ENCODE measurements at places on chromosomes 6 and 20.

- DNase-seq = peak; percentile 26
Measured at GRCh38 chr6:161890832-161891297, 617.0 kb upstream of the AGPAT4 start.

- DNase-seq = no peak
Measured at GRCh38 chr20:31562241-31562640, 42.8 kb upstream of the ID1 start.

- DNase-seq = no peak
Measured at GRCh38 chr6:43966853-43967718, 160.2 kb downstream of the MRPL14 start.

DNA sequence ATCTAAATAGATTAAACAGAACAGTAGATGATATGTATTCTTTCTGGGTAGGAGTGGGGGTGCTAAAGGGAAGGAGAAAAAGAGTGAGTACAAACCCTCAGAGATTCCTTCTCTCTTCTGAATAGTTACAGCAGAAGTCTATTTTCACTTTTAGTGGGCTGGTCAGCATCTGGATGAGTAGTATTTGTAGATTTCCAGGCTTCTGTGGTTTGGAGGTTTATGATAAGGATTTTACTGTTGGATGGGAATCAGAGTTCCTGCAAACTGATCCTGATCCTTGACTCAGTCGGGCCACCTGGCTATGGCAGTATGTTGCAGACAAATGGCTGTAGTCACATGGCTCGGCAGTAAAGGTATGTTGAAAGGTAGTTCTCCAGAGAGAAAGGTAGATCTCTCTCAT, 84.3 kb upstream of the IFNGR1 start:
- DNase-seq = no peak

GRCh38 chr20:35607003-35607735, 8.5 kb upstream of the SPAG4 start:
- no peak for DNase-seq

- no peak for DNase-seq
Measured at GRCh38 chr6:48624631-48625030, 513.6 kb upstream of the PTCHD4 start.

- DNase-seq = no peak
Measured at GRCh38 chr6:168075216-168075615, 3.8 kb downstream of the FRMD1 start.

DNA sequence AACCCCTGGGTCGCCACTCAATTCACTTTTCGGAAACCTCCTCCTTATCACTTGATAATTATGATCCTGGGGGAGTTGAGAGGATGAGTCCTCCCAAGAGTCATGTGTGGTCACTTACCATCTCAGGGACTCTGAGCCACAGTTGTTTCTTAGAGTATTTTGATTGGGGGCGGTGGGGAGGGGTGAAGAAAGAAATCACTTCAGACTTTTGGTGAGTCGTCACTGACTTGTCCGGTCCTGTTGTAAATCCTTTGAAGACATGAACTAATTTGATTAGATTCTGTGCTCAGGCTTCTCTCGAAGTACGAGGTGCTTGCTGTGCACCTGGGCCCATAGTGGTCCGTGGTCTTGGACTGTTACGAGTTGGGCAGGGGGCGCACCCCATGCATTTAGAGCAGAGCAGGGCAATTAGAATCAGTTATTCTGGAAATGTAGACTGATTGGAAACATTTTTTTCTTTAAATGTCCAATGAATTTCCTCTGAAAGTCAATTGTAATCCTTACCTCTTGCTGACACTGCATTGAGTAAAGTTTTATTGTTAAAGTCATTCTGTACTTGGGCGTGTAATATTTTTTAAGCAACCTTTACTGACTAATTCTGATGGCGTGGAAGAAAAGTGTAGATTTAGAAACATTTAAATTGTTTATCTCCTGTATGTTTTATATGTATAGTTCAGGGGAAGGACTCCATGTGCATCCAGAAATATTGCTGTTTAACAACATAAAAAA, 173.4 kb downstream of the SLC16A10 start:
- DNase-seq = peak; percentile 11

- no peak for DNase-seq
Measured at GRCh38 chr6:36333931-36334725, 2.6 kb downstream of the BNIP5 start.

- no peak for DNase-seq
Measured at GRCh38 chr6:143061597-143062385, 1.1 kb downstream of the AIG1 start.

DNA sequence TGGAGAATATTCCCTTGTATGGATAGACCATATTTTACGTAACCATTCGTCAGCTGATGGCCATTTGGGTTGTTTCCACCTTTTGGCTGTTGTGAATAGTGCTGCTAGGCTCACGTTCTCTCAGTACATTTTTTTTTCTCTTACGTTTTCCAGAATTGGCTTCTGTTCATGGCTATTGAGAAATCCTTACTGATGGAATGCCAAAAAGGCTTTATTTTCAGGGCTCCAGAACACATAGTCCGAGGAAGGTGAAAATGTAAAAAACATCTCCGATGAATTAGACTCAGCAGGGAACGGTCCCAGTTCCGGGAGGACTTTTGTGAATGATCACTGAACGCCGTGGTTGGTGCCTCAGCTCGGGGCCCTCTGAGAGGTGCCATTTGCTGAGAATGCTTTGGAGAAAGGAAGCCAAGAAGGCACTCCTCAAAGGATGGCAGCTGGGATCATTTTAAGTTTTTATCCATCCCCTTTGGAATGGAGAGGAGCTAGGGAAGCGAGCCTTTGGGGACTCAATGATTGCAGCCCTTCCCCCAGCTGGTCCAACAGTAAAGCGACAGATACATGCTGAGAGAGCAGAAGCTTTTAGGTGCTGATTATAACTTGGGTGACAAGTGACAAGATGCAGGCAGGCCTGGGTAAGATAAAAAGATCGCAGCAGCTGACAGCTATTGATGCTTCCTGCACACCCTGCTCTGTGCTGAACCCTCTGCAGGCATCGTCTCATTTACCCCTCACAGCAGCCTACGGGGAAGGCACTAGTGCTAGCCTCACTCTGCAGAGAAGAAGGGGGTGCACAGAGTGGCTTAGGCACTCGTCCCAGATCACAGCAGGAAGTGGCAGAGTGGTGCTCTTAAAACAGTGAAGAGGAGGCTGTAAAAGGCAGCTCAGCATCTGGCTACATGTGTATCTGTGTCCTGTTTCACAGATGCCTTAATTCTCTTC, 133.4 kb upstream of the KCNG1 start:
- DNase-seq = no peak

DNA sequence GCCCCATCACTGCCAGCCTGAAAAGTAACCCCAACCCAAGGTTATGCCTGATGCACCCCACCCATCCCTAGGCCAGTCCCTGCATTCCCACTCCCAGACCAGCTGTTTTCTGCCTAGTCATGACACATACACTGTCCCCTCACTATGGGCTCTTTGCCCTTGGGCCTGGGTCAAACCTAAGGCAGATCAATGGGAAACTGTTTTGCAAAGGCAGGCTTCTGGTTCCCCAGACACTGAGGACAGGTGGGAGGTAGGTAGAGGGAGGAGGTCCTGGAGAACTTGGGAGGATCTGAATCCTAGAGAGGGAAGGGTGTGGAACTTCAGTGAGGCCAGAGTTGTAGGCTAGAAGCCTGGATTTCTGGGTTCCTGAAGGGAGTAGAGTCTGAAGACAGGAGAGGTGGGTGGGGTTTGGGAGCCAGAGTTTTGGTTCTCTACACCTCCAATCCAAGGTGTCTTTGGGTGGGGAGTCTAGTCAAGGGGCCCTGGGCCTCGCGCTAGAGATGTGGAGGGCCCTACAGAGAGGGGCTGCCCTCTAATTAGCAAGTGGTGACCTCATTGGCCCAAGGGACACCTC, 2.0 kb downstream of the CLIC1 start:
- no peak for DNase-seq

GRCh38 chr6:1970151-1970561, 275.2 kb downstream of the GMDS start:
- no peak for DNase-seq

DNA sequence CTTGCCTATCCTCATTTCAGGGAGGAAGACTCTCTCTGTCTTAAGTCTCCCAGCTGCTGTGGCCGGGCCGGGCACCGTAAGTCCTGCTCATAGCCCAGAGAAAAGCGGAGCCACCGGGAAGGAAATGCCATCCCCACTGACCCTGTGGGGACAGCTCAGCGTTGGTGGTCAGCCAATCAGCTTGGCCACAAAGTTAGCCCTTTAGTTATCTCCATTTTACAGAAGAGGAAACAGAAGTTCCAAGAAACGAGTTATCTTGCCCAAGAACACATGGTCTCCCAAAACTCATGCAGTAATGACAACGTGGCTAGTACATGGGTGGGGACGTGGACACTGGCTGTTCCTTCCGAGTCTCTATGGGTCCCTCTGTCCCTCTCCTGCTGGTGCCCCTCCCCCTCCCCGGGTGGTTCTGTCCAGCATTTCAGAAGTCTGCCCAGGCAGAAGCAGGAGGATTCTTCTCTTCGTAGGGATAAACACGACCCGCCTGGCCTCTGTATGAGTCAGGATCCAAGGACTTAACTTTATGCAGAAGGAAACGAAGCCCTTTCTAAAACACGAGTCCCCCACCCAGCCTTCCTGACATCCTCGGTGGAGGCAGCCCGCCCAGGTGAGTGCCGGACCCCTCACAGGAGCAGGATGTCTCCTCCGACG, 273.8 kb downstream of the CDH4 start:
- DNase-seq = no peak

GRCh38 chr6:11586536-11586935, 49.0 kb downstream of the TMEM170B start:
- DNase-seq = no peak

DNA sequence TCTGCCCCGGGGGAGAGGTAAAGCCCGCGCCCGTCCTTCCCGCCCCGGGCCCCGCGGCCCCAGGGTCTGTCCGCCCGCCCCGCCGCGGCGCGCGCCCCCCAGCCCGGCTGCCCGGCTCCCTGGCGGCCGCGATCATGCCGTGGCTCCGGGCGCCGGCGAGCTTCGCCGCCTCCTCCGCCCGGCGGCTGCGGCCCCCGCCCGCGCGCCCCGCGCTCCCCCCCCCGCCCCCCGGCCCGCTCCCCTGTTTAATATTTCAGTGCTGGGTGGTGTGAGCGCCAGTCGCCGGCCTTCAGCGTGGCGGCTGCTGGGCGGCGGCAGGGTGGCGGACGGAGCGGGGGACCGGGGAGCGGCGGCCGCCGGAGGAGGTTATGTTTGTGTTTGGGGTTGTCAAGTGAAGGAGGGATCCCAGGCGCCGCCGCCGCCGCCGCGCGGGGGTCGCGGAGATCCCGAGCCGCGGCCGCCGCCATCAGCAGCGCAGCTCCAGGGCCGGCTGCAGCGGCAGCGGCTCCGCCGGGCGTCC, at the start of gene HIVEP1:
HIVEP1 (plus strand) TSS at position 275 of the 520 bp plus-strand sequence. CDS start 3,317 bp downstream, outside the sequence.
- no peak for DNase-seq

DNA sequence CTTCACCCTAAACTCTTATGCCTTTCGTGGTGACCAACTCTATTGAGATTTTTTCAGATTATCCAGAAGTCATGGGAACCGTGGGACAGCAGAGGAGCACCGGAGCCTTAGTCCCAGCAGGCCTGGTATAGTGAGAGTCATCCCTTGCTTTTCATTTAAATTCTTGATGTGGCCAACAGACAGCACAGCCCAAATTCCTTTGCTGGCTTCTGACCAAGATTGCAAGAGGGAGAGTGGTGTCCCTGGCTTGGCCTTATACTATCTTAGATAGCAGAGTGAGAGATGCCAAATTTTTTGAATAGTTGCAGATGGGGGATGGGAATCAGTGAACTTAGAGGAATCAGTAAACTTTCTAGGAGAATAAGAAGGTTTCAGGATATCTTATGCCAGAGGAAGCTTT, 7.8 kb downstream of the STX11 start:
- DNase-seq = peak; percentile 24

DNA sequence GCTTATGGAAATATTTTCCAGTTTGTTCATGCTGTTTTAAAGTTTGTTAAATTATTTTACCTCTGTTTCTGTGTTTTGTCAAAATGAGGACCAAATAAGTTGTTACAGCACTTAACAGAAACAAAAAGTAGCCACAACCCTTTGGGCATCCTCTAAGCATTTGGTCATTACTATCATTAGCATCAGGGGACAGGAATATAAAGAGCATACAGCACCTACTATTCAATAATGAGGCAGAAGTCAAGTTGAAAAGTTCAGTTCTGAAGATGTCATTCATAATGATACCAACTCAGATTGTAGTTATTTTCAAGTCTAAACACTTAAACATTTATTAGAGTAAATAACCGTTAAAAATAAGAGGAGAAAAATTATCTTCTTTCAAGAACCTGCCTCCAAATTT, 862.3 kb upstream of the FLRT3 start:
- no peak for DNase-seq

DNA sequence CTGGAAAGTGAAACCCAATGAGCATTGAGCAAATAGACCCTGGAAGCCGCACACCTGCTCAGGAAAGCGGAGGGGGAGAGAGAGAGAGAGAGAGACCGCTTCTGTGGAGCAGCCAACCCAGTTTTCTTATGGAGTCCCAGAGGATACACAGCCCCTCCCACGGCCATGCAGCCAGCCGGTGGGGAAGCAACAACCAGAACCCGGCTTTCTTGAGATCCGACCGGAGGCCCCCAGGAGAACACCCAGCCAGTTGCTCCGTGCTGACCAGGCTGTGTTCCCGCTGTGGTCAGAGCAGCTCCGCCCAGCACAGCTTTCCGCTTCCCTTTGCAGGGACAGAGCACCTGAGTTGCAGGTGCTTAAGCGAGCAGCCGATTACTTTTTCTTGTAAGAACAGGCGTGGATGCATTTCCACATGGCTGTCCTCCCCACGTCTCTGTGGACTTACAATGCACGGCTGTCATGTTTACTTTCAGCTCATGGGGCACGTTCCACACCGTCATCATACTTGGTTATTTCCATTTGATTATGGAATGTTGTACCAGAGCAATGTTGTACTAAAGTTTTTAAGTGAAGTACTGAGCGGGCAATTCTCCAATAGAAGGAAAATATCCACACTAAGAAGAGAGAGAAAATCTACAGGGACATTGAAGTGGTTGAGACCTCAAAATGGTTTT, 381.9 kb downstream of the THBS2 start:
- no peak for DNase-seq

GRCh38 chr6:113588646-113589045, 268.5 kb upstream of the MARCKS start:
- DNase-seq = no peak

- no peak for DNase-seq
Measured at GRCh38 chr6:2454180-2454579, 208.8 kb upstream of the GMDS start.

DNA sequence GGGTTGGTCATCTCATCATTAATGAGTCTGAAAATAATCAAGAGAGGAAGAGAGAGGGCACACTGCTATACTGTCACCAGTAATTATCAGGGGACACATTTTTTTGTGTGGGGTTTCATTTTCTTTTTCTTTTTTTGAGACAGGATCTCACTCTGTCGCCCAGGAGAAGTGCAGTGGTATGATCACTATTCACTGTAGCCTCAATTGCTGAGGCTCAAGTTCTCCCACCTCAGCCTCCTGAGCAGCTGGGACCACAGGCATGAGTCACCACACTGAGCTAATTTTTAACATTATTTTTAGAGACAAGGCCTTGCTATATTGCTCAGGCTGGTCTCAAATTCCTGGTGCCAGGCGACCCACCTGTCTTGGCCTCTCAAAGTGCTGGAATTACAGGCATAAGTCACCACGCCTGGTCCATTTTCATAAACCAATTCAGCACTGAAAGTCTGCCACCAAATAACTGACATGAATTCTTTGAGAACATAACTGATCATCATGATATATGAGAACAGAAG, 43.3 kb downstream of the EPHA7 start:
- no peak for DNase-seq
